ENCODE measurements at places on chromosomes 1 and 21.

DNA sequence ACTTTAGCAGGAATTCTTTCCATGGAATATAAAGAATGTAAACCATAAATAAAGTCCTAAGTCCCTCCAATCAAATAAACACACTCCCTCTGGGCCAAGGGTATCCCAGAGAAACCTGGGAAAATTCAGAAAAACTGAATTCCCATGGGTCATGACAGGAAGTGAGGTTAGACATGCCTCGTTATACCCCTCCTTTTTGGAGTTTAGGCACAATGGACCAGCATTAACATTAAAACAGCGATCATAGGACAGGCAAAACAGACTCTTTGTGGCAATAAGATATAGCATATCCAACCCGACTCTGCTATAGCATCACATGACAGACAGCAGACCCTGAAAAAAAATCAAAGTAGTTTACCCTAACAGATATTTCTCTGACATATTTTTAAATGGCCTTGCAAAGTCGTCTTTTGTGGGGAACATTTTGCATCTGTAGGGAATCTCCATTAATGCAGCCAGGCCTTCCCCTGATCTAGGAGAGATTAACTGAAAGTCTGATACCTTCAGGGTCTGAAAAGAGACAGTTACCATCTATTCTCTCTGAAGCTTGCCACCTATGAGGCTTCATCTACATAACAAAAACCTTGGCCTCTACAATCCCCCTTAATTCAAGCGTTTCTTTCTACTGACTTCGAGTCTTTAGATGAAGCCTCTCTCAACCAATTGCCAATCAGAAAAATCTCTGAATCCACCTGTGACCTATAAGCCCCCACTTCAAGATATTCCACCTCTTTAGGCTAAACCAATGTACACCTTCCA, 143.0 kb upstream of the KCNK1 start:
- peak; percentile 54 for DNase-seq

GRCh38 chr1:219412772-219413171, 200.1 kb downstream of the ZC3H11B start:
- no peak for DNase-seq

DNA sequence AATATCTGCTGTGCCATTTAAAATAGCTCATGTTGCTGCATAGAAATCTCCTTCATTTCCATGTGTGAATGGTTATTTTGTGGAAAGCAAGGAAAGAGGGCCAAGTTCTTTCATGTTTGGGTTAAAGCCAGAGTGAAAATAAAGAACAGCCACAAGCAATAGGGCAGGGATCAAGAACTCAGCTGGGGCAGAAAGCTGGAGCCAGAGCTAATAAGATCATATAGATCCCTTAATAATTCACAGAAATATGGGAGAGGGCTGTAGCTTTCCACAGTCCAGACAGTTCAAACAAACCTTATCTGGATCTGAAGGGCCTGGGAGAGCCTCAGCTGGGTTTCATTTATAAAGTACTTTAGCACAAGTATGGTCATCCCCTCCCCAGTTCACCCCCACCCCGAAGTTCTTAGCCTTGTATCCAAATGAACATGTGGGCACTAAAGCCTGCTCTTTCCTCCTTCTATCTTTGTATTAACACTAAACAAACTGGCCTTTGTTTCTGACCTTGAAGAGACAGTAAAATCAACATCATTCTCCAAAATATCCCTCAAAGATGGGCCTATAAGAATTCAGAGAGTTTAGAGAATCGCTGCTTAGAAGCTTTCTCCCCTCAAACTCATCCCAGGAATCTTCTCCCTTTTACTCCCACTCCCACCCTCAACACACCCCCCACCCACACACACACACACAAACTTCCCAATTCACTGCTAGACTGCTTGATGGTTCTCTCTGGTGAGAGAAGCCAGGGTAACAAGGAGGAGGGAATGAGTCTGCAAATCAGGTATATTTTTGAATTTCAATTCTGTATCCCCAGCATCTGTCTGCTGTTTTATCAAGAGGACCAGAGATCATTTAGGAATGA, 41.7 kb downstream of the UTP25 start:
- DNase-seq = no peak

DNA sequence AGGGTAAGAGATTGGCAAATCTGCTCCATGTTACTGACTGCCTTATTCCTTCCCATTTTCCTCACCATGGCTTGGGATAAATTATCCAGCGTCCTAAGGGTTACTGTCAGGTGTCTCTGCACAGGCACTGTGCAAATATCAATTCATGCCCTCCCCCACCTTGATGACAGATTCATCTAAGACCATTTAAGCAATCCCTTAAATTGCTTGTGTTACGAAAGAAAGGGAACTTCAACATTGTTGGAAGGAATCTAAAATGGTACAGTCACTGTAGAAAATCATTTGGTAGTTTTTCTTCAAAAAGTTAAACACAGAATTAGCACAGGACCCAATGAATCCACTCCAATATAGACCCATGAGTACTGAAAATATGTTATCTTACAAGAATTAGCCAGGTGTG, 17.6 kb upstream of the MTARC2 start:
- no peak for DNase-seq

- no peak for DNase-seq
Measured at GRCh38 chr1:218686258-218686657, 341.1 kb downstream of the TGFB2 start.

GRCh38 chr21:42840411-42841155, 38.8 kb downstream of the WDR4 start:
- no peak for DNase-seq

DNA sequence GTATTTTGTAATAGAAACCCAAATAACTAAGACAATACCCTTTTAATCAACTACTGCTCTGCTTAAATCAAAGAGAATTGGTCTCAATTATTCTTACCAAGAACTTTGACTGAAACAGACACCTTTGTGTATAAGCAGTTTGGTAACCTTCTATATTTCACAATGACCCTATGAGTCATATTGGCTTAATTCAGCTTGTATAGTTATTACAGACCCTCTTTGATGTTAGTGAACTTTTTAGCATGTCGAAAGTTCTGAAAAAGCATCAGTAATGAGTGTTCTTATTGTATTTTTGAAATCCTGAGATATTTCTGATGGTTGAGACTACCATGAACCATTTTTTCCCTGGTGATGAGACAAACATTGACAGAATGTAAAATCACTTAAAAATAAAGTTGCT, 43.3 kb upstream of the RABGAP1L start:
- no peak for DNase-seq

DNA sequence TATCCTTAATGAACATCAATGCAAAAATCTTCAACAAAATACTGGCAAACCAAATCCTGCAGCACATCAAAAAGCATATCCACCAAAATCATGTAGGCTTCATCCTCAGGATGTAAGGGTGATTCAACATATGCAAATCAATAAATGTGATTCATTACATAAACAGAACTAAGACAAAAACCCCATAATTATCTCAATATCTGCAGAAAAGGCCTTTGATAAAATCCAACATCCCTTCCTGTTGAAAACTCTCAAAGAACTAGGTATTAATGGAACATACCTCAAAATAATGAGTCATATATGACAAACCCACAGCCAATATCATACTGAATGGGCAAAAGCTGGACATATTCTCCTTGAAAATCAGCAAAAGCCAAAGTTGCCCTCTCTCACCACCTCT, 54.6 kb upstream of the DEPDC1 start:
- no peak for DNase-seq

DNA sequence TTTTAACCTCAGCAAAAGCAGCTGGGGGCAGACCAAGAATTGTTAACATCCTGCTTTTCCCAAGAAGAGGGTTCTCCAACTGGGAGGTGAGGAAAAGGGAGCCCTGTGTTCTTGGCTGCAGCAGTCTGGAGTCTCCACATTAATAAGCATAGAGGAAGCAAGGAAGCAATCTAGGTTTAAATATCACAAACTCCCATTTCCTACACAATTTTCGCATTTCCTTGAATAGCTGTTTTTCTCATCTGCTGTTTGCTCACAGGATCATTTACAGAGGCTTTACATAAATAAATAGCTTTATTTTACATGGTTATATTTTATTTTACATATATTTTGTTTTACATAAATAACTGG, 124.0 kb downstream of the TRIM33 start:
- no peak for DNase-seq

DNA sequence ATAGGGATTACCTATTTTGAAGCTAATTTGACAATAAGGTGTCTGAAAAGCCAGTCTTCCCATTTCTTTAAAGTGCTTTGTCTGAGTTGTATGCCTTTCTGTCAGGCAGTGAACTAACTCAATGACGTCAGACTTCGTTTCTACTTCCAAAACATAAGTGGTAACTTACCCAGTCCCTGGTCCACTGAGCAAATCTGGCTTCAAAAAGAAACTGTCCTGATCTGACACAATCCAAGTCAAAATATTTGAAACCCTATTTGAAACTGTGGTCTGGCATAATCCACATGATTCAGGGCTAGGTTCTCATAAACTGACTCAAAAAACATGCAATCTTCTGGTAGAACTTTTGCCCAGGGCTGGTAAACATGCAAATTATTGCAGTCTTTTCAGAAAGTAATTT, 34.0 kb downstream of the DIRAS3 start:
- DNase-seq = no peak

- no peak for DNase-seq
Measured at GRCh38 chr1:118925651-118926050, 62.5 kb downstream of the TBX15 start.

GRCh38 chr1:243921111-243921510, 71.1 kb upstream of the AKT3 start:
- DNase-seq = no peak

DNA sequence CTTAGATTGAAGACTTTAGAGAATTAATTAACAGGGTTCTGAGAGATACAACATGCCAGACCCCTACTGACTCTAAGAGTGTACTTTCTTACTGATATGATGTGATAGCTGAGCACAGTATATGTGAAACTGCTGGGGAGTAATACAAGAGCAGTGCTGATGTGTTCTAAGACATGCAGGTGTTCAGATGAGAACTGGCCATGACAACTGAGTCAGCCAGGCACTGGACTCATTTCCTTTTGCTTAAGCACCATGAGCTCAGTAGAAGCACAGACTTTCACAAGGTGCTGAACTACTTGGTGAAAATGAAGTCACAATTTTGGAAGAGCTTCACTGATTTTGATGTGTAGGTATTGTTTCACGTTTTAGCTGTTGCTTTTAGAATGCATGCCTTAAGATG, 15.9 kb upstream of the POGZ start:
- no peak for DNase-seq

- no peak for DNase-seq
Measured at GRCh38 chr1:48341221-48341620, 118.7 kb downstream of the SLC5A9 start.

GRCh38 chr1:156122519-156123355, 8.2 kb downstream of the LMNA start:
- no peak for DNase-seq

- DNase-seq = no peak
Measured at GRCh38 chr21:43277481-43278351, 108.9 kb downstream of the CRYAA start.

DNA sequence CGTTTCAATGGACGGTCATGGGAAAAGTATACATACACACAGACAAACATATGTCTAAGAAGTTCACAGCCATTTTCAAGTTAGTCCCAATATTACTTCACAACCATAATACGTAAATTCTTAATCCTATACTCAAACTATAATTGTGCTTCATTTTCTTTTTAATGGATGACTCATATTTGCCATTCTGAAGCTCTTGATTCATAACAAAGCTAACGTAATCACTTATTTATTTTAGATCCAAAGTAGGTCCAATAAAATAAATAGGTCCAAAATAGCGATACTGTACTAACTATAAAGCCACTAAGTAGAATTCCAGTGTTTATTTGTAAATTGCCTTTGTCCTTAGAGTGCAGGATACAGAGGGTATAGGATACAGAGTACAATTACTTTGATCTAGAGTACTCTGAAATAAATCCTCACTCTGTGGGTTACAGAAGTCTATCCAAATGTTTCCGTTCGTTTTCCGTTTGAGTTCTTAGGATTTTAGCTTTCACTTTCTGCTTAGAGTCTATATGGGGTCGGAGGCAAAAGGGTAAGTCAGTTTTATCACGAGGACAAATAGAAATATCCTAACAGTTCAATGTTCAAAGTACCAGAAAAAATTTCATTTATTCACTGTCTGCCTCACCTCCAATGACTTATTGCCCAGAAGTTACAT, 8.8 kb upstream of the C1orf115 start:
- no peak for DNase-seq

GRCh38 chr1:67850151-67850551, 16.9 kb upstream of the GNG12 start:
- no peak for DNase-seq

- DNase-seq = no peak
Measured at GRCh38 chr1:116989835-116990234, 11.7 kb upstream of the CD101 start.

DNA sequence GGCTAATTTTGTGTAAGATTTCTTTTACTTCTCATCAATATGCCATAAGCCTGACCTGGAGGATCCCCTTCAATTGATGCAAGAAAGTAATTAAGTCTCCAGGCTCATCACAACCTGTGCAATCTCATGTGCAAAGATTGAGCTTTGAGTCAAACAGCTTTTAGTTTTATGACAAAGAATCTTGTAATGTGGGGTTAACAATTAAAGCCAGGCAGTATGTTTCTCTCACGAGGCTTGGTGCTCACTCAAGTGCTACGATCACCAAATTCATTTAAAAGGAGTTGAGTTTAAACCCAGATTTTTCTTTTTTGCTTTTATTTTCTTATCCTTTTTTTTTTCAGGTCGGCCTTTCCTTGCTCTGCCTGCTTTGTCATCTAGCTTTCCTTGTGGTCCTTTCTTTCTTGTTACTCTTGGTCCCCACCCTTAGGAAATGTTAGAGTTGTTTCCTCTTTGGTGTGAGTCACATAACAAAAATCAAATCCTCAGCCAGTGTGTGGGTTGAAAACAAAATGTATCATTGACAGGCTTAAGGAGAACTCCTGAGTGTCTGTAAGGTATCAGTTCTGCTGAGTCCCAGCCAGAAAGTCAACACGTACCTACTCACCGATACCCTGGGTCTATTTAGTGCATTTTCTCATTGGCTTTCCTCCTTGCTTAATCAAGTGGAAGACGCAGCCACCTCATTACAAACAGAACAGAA, 1037.2 kb downstream of the ADGRL2 start:
- DNase-seq = no peak

- no peak for DNase-seq
Measured at GRCh38 chr21:36769051-36769839, 70.3 kb downstream of the SIM2 start.

GRCh38 chr1:1132042-1132950, 16.4 kb upstream of the C1orf159 start:
- no peak for DNase-seq

- no peak for DNase-seq
Measured at GRCh38 chr1:176174108-176174507, 33.0 kb downstream of the COP1 start.
